ENCODE measurements at places on chromosomes 5 and 9.

GRCh38 chr9:112912636-112913035, 22.0 kb upstream of the SLC46A2 start:
- no peak for DNase-seq

DNA sequence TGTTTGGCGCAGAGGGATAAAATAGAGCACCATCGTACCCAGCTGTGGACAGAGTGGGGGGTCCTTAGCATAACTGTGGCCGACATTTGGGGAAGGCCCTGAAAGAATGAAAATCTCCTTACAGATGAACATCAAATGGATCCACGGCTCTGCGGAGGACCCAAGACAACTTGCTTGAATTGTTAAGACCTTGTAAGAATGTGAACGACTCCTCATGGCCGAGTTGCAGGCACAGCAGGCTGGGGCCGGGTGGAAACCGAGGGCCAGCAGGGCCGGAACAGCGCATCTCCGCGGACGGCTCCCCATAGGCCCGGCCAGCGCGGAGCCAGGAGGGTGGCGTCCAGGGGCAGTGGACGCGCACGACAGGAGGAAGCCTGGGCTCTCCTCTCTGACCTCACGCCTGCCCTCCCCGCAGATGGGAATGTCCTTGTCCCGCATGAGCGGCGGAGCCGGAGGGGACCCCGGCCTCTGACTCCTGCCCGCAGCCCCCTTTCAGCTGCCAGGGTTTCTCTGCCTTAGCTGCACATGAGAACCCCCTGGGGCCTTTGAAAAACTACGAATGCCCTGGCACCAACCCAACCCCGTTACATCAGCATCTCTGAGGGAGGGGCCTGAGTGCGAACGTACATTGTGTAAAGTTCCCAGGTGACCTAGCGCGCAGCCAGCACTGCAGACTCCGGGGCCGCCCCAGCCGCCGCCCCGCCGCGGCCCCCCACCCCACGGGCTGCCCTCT, 36.2 kb upstream of the PTCH1 start:
- no peak for DNase-seq

- DNase-seq = no peak
Observed at GRCh38 chr9:129774791-129775447, 22.1 kb upstream of the PTGES start.

DNA sequence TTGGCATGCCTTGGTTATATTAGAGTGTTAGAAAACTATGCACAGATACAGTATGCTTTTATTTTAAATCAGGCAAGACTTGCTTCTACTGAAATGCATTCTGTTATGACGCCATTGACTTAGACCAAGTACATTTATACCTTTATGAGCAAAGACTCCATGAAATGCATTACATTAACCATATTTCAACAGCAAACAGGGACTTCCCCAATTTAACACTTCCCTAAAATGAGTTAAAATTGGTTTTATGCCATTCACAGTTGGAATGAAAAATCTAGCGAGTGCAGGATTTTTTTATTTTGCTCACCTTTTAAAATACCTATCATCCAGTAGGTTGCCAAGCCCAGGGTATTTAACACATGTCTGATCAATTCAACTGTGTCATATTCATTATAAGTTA, 272.1 kb upstream of the IZUMO3 start:
- DNase-seq = no peak

DNA sequence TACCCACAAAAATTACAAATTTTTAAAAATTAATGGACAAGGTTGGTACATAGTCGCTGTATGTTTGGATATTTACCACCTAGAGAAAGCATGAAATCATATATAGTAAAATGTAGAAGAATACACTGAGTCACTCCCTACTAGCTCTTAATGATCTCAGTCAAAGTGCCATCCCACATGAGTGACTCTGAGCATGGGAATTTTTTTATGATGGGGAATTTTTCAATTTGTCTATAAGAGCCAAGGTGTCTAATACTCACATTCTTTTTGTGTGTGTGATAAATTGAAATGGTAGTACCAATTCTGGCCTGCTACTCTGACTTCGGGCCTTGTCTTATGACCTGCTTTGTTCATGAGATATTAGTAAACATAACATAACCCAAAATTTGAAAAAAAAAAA, 483.2 kb downstream of the CDH10 start:
- DNase-seq = no peak

- no peak for DNase-seq
Observed at GRCh38 chr9:100521282-100521681, 48.3 kb downstream of the TMEFF1 start.

DNA sequence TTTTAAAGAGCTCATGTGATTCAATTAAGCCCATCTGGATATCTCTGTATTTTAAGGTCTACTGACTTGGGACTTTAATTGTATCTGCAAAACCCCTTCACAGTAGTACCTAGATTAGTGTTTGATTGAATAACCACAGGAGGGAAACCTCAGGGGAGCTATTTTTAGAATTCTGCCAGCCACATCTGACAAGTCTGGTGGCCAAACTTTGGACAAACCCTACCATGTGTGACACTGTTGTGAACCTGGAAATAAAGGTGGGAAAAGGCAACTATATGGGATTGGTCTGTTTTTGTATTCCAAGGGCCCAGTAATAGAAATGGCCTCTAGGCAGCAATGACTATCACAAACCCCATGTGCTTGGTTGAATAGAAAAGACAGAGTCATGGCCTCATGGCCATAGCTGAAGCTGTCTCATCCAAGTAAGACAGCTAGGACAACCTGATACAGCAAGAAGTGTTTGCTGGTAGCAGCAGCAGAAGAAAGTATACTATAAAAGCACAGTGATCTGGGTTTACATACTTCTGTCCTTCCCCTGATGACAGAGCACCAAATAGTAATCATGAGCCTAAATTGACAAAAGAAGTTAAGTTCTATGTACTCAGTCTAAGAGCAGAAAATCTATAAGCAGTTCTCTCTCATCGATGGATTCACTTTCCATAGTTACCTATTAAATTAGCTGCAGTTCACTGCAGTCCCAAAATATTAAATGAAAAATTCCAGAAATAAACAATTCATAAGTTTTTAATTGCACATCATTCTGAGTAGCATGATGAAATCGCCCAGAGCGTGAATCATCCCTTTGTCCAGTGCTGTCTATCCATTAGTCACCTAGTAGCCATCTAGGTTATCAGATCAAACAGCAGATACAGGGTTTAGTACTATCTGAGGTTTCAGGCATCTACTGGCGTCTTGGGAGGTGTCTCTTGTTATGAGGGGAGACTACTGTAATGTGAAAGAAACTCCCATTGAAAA, 189.8 kb downstream of the ARHGAP26 start:
- DNase-seq = no peak

DNA sequence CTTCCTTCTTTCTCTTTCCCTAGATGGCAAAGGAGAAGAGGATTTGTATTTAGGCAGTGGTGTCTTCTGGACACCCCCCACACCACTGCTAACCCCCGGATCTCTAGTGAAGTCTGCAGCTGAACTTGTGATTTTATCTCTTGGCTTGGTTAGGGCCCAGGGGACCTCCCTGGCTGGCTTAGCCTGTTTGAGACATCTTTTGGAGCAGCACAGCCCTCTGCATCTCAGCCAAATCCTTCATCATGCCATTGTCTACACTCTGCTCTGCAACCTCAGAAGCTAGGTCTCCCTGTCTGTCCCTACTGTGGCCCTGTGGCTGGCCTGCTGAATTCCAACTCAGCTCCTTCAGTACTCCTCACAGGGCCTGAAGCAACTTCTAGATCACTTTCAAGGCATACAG, 81.7 kb downstream of the MUSK start:
- DNase-seq = no peak

DNA sequence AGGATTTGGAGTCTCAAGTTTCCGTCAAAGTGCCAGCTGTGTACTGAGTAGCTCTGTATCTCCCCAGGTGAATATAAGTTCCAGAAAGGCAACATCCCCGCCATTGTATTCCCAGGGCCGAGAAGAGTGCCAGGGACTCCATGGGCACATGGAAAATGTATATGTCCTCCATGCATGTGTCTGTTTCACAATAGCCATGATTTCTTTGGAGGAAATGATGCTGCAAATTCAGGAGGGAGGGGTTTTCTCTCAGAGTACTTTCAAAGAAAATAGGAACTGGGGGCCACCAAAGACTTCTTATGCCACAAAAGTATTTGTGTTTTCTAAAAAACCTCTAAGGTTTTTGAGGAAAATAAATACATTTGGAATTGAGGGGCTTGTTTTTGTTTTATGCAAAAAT, 524.6 kb downstream of the BNC2 start:
- DNase-seq = no peak

- no peak for DNase-seq
Observed at GRCh38 chr5:36389245-36389644, 87.5 kb upstream of the RANBP3L start.

GRCh38 chr9:88435336-88435735, 47.1 kb downstream of the SPIN1 start:
- DNase-seq = no peak

GRCh38 chr9:100324594-100325200, 28.0 kb downstream of the TEX10 start:
- DNase-seq = no peak

DNA sequence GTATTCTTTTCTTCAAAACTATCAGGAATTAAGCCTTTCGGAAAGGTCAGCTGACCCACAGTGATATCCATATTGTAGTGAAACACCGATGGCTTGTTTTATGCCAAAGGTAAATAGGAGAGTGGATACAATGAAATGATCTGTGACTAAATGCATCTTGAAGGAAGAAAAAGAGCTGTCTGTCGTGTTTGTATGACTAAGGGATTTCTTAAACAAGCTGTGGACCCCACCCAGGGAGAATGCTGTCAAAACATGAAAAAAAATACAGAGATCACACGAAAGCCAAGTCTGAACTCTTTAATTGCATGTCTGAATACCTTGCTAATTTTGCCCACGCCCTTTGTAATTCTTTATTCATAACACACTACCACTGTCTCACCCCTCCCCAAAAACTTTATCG, 286.4 kb upstream of the WWC1 start:
- DNase-seq = no peak

- DNase-seq = no peak
Observed at GRCh38 chr5:176929654-176930053, 30.5 kb upstream of the HK3 start.

DNA sequence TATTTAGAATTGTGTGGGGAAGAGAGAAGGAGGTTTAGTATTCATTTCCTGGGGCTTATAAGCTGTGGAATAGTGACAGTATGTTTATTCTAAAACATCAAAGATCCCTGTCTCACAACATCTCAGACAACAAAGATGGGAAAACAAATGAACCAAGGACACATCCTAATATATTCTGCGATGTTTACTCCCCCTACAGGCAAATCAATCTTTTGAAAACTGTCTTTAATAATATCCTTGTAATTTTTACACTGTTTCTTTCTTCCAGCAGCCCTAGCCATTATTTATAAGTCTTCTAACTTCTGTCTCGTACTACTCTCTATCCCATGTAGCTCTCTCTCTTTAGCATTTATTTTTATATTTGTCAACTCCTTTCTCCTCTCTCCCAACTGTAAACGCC, 33.5 kb upstream of the TMEM252 start:
- no peak for DNase-seq

GRCh38 chr9:132986114-132986513, 7.6 kb downstream of the GFI1B start:
- DNase-seq = no peak

- no peak for DNase-seq
Observed at GRCh38 chr5:68336200-68336599, 120.6 kb downstream of the PIK3R1 start.

GRCh38 chr5:173495225-173495904, 121.1 kb downstream of the BOD1 start:
- DNase-seq = no peak

DNA sequence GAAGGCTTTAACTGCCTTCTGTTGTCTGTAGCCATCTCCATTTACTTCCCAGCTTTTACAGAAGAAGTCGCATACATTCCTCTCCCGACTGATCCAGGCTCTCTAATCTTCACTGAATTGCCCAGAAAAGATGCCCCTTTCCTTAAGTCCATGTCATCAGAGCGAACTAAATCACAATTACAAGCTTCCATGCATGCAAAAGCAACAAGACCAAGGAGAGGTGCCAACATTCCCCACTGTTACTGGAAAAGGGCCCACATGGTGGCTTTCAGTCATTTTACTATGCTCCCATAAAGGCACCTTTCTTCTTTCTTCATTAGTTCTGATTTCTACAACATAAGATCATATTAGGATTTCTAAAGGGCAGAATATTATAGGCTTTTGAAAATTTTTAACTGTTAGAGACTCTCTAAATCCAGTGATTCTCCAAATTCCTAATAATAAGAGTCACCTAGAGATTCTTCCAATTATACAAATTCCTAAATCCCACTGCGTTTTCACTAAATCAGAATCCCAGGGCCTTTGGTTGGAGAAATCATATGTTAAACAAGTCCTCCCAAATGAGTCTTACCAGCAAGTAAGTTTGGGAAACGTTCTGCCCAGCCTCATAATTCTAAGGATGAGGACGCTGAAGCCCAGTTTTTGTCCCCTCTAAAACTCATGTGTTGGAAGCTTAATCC, 17.0 kb upstream of the ZFR start:
- no peak for DNase-seq

GRCh38 chr5:32679218-32679617, 31.9 kb upstream of the NPR3 start:
- no peak for DNase-seq

- no peak for DNase-seq
Observed at GRCh38 chr9:95092262-95093072, 225.0 kb downstream of the FANCC start.

DNA sequence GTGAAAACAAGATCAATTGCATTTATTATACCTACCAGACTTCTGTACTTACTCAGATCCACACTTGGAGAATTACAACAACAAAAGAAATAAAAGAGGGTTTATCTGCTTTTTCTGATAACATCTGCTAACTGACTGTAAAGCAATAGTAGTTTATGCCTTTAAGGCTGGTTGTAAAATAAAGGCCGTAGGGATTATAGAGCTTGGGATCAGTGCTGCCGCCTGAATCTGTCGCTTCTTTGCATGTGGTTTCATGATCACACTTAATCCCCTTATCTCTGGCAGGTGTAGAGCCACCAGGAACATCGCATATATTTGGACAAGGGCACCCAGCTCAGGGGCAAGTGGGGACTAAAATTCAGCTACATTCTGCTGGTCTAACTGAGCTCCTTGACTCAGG, 146.7 kb downstream of the CCDC192 start:
- DNase-seq = no peak

GRCh38 chr5:95857185-95857945, 34.8 kb upstream of the GLRX start:
- DNase-seq = no peak

DNA sequence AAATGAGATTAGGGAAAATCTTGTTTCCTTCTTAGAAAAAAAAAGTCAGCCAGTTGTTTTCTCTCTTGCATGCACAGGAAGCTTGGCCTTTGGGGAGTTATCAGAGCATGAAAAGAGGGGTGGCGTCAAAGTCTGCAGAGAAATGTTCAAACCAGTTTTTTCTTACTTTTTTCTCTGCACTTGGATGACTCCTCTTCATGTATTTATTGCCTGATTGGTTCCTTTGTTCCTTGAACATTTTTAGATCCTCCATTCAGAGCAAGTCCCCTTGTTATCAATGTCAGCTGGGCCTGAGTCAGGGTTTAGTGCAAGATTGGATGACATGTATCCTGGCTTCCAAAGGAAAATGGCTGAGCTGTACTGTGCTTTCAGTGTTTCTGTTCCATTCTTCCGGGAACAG, 392.6 kb upstream of the BRINP1 start:
- no peak for DNase-seq

GRCh38 chr9:37999588-38000189, 69.3 kb downstream of the SHB start:
- no peak for DNase-seq

All from stimulated activated CD8-positive, alpha-beta memory T cell treated with anti-CD3 and anti-CD28 coated beads, Interleukin-4, amount 100 ng/mL, for 1 hour (primary cell).